ENCODE measurements at places on chromosomes 12 and 14.

DNA sequence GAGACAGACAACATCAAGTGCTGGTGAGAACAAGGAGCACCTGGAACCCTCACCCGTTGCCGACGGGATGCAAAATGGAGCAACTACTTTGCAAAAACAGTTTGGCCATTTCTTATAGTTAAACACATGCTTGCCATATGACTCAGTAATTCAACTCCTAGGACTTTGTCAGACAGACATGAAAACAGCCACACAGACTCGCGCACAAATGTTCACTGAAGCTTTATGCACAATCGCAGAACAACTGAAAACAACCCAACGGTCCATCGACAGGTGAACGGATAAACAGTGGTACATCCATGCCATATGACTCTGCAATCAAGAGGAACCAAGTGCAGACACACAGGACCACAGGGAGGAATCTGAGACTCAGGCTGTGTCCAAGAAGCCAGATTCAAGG, 30.8 kb downstream of the NCOR2 start:
- DNase-seq, result no peak

DNA sequence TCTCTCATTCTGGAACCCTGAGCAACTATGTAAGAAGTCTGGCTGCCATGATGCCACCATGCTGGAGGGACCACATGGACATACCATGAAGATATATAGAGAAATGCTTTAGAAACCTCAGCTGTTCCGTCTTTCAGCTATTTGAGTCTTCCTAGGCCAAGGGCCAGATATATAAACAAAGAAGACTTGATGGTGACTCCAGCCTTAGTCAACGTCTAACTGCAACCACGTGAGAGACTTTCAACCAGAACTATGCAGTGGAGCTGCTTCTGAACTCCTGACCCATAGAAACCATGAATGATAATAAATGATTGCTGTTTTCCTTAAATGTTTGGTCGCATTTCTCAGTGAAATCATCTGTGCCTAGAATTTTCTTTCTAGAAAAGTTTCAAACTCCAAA, 20.0 kb upstream of the KITLG start:
- no peak for DNase-seq

DNA sequence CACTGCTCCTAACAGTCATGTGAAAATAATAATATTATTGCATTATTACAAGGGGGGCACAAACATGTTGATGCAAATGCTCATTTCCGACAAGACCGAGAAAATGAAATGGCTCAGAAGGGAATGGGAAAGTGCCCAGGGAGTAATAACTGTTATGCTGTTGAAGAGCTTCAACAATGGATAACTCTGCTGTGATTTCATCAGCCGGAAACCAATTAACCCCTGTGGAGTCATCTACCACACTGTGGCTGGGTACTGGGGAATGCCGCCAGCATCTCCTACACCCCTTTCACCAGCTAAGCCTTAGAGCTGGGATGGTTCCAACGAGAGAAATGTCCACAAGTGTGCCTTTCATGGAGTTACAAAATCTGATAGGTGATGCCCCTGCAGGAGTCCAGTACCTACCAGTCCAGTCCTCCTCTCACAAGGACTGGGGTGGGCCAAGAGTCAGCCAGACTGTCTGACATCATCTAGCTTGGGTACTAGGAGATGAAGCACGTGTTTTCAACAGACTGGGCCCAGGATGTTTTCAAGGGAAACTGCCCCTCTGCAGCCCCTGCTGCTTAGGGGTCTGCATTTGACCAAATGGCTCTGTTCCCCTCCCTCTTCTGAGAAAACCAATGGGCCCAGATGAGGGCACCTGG, 509.3 kb upstream of the CCDC196 start:
- DNase-seq, result no peak

DNA sequence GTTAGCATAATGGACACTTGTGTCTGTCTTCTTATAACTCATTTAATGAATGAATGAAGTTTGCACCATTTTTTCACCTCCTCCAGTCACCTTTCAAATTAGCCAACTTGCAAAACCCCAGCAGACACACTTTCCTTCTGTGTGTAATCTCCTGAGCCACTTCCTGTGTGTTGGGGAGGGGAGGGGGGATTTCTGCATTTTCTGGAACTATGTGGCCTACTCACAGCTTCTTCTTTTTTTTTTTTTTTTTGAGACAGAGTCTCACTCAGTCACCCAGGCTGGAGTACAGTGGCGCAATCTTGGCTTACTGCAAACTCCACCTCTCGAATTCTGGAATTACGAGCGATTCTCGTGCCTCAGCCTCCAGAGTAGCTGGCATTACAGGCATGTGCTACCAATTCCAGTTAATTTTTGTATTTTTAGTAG, 4.1 kb upstream of the SERPINA1 start:
- no peak for DNase-seq

DNA sequence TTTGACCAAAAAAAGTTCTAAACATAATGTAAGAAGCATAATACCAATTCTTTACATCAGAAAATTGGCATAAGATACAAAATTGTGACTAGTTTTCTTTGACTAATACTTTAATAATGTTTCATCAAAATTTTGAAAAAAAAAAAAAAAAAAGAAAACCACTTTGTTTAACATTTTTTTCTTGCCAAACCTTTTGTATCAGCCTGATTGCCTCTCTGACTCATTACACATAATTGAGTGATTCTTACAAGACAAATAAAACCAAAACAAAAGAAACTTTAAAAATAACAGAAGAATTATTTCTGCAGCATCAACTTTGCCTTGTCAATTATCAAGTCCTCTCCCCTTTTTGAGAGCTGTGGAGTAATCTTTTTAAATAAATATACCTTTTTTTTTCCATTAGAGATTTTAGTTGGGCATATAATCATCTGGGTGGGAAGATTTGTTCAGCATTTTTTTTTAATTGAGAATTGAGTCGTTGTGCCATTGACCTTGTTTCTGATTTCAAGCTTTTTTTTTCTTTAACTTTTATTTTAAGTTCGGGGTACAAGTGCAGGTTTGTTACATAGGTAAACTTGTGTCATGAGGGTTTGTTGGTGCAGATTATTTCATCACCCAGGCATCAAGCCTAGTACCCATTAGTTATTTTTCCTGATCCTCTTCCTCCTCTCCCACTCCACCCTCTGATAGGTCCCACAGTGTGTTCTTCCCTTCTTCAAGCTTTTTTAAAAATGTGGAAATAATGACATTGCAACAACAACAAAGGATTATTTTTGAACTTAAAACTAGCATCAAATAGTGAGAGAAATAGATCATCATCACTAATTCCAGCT, 45.8 kb upstream of the HMGA2 start:
- DNase-seq, result peak; percentile 7

DNA sequence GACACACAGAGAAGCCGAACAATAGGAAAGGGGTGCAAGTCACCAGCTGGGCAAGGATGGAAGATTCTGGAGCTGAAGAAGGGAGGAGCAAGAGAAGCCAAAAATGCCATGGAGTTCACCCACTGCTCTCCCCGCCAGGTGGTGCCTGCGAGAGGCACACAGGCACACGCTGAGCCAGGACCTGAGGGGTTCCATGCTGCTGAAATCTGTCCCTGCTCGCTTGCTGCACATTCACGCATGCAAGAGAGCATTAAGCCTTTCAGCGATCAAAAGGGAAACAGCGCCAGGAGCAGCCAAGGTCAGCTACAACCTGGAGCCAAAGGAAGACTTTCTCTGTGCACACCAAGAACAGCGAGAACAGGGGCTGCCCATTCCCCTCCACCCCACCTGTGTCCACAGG, 104.1 kb downstream of the ANO2 start:
- DNase-seq, result no peak

- DNase-seq, result no peak
These were observed 125.3 kb upstream of the ATF7IP start for GRCh38 chr12:14239935-14240872.

GRCh38 chr12:97745406-97746101, 282.9 kb downstream of the RMST start:
- no peak for DNase-seq

- no peak for DNase-seq
These were observed 67.2 kb downstream of the RIC8B start for GRCh38 chr12:106841510-106842302.

DNA sequence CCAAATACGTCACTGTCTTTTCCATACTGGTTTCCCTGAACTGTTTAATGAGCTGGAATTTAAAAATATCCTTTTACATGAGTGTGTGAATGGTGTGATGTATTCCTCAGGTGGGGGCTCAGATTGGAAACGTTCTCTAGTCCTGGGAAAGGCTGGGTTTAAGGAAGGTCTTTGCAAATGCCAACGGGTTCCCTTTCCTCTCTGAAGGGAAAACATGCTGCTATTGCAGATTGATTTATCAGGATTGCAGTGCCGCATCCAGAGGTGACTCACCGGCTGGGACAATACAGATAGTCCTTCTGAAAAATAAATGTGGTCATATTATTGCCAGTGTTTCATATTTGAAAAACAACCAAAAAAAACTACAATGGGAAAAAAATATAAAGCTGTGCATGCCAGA, 193.1 kb upstream of the FLRT2 start:
- no peak for DNase-seq

DNA sequence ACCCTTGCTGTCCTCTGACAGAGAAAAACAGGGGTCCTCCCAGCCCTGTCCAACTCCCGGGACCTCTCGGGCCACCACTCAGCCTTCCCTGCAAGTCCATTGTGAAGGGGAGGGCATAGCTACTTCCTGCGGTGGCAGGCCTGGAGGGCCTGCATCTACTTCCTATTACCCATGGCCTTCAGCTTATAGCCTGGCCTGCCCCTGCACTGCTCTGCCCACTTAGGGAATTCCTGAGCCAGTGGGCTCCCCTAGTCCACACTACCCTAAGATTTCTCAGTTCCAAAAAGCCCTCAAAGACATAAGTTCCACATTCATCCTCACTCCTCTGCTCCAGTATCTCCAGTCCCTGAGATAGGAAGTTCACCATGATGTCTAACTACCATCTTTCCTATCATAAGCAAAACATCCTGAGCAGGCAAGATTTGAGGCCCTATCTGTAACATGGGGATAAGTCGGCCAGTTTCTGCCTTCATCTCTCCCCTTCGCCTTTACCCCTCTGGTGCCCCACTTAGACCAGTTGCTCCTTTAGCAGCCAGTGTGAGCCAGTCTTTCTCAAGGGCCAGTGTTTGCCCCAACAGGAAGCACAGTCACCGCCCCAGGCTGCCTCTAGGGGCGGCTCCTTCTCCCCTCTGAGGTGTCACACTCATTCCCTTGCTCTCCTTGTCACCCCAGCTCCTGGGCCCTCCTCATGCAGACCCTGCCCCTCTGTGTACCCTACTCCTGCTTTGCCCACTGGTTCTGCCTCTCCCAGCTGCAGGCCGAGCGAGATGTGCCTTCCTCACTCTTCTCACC, 10.9 kb downstream of the HDAC7 start:
- no peak for DNase-seq

DNA sequence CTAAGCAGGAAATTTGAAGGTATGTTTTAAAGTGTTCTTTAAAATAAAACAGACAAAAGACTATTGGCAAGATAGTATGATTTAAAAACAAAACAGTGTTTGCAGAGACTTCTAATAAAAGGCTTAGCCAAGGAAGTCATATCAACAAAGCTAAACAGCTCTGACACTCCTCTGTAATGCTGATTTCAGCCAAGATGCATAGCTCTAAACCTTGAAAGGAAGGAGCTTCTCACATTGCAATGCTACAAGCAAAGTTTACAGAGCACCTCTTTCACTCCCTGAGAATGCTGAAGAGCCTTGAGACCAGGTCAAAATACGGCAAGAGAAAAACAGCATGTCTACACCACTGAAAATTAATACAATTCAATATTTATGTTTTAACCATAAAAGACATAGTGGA, 51.8 kb downstream of the PARP11 start:
- DNase-seq, result no peak

DNA sequence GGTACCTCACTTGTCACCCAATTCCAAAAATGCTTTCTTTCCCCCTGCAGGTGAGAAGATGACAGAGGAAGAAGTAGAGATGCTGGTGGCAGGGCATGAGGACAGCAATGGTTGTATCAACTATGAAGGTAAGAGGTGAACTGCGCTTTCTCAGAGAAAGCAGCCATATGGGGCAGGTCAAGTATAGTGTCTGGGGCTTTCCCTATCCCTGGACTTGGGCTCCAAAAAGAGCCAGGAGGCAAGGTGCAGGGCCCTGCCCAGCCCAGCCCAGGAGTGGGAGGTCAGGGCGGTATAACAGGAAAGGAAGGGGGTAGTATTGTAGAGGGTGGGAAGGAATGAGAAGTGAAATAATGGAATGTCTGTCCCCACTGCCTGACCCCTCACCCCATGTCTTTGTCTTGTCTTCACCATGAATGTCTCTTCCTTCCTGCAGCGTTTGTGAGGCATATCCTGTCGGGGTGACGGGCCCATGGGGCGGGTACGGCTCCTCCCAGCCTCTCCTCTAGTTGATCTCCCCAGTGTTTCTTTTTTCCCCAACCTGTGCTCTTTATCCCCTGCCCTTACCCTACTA, 2.1 kb downstream of the MYL6 start:
- no peak for DNase-seq

GRCh38 chr12:2034633-2035430, 18.0 kb upstream of the CACNA1C start:
- DNase-seq, result peak; percentile 12

DNA sequence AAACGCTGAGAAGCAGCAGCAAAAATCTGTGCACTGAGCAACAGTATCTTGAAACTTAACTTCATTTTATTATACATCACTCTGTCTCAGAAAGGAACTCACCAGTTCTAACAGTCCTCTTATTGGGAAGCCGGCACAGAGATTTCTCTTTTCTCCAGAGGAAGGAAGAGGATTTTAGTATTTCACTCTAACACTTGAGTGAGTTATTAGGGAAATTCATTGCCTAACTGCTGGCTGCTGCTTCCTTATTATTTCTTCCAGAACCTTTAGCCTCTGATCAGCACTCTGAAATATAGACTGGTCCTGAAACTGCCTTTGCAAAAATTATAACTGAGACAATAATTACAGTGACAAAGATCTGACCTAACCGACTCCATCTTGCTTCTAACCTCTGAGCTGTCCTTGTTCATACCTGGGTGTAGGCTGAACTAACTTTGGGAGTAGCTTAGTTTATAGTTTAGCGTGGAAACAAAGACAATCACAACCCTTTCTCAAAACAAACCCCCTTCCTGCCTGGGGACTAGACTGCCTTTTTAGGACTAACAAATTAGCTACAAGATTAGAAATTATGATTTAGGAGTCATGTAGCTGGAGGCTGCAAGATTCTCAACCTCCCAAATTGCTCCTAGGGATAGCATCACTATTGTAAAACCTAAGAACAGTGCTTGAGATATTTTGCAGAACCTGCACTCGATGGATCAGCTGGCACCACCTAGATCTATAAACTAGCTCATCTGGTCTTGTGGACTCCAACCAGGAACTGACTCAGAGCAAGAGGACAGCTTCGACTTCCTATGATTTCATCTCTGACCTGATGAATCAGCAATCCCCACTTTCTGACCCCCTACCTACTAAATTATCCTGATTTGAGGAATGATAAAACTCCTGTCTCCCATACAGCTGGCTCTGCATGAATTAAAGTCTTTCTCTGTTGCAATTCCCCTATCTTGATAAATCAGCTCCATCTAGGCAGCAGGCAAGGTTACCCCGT, 117.5 kb downstream of the DYRK2 start:
- peak; percentile 27 for DNase-seq

GRCh38 chr12:89069431-89069830, 282.9 kb downstream of the DUSP6 start:
- no peak for DNase-seq

- no peak for DNase-seq
These were observed 97.1 kb downstream of the SCAF11 start for GRCh38 chr12:45893240-45893639.
